ENCODE measurements at places on chromosomes 12 and 14.

DNA sequence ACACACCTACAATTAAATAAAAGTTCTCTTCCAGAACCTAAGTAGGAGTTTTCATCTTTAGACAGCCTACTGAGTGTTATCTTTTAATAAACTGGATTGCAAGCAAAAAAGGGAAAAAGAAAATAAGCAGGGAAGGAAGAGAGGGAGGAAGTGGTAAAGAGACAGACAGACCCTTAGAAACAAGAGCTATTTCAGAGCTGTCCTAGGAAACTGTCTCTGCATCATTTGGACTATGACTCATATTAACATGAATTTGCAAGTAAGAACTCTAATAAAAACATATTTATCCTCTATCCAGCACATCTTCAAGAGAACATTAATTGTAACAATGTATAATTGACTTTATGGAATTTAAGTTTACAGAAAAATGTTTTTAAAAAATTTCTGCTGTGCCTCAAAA lies 438.8 kb upstream of the USP15 start:
- DNase-seq, result no peak

- DNase-seq, result no peak
Observed at GRCh38 chr14:100981809-100982208, 78.3 kb upstream of the RTL1 start.

GRCh38 chr14:81565441-81566290 lies 32.0 kb upstream of the SEL1L start:
- DNase-seq, result no peak

GRCh38 chr12:56601503-56601902 lies 28.6 kb downstream of the BAZ2A start:
- no peak for DNase-seq

GRCh38 chr14:24167469-24168114 lies 4.3 kb upstream of the REC8 start:
- no peak for DNase-seq

GRCh38 chr12:41967668-41968500 lies 176.8 kb downstream of the GXYLT1 start:
- DNase-seq, result no peak

- no peak for DNase-seq
Observed at GRCh38 chr12:66011731-66012130, 118.8 kb downstream of the LLPH start.

- DNase-seq, result no peak
Observed at GRCh38 chr12:103560604-103561101, 26.4 kb upstream of the STAB2 start.

- DNase-seq, result no peak
Observed at GRCh38 chr12:68342966-68343365, 10.8 kb upstream of the MDM1 start.
